Activated CD4-positive, alpha-beta T cell treated with anti-CD3 and anti-CD28 coated beads, Interleukin-10, Interleukin-2, amounts not matched to agents 100 ng/mL and 50 ng/mL, durations not matched to agents 16 hours and 8 hours (primary cell): ENCODE measurements at places on chromosomes 1 and 21.

DNA sequence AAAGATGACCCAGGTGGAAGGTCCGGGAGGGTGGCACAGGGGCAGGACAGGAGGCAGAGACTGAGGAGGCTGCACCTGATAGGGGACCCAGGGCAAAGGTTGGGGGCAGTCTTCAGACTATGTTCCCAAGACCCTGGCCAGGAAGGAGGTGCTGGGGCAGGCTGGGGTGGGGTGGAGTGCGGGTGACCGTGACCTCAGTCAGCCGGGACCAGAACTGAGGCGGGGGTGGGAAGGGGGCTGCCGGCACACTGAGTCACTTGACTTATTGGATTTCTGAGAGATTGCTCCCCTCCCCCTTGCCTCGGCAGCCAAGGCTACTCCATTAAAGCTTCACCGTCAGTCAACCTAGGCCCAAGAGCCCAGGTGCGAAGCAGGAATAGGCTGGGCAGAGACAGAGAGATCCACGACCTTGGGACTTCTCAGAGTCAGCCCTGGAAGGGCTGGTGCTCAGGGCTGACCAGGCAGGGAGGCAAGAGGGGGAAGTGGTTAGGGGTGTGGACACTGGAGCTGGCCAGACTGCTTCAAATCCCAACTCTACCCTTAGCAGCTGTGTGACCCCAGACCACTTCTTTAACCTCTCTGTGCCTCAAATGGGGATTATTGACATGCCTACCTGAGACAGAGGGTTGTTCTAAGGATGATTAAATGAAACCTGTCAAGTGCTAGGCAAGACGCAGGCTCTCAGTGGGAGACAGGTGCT lies 47.9 kb upstream of the LAPTM5 start:
- no peak for DNase-seq

DNA sequence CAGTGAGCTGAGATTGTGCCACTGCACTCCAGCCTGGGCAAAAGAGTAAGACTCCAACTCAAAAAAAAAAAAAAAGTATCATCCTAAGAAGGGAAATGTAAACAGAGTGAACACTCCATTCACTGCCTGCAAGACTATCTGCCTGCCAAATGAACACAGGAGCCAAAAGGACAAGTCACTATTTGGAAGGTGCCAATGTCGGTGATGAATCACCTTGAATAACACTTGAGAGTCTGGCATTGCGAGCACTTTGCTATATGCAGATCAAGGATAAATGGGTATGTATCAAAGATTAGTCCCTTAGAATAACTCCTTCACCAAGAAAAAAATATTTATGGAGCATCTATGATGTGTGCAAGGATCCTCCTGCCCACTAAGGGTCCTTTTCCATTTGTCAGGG lies 6.6 kb downstream of the UBR4 start:
- DNase-seq: no peak

DNA sequence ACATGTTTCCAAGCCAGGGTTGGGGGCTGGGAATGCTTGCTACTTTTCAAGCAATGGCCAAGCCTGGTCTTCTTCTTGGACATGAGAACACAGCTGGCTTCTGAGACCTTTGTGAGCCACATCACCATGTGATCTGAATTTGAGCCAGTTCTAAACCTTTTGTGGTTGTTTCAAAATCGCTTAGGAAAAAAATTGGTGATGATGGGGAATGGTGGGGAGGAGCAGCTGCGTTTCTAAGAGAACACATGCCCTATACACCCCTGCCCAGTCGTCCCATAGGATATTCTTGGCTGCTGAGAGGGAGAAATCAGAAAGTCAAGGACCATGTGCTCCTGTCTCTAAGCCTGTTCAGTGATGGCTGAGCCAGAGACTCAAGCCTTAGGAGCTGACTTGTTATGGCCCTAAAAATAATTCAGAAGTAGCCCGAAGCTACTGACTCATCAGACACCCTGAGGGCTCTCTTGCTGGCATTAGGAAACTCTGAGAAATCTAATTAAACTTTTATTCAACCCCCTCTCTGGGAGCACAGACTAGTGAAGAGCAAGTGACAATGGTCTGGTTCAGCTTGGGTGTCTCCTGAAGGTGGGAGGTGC lies 30.5 kb downstream of the CCDC185 start:
- DNase-seq: no peak

GRCh38 chr1:204359474-204360255 lies at the start of gene PLEKHA6:
Gene PLEKHA6 (minus strand): TSS chr1:204359929. CDS start chr1:204273727, 86,202 bp downstream.
- DNase-seq: no peak

DNA sequence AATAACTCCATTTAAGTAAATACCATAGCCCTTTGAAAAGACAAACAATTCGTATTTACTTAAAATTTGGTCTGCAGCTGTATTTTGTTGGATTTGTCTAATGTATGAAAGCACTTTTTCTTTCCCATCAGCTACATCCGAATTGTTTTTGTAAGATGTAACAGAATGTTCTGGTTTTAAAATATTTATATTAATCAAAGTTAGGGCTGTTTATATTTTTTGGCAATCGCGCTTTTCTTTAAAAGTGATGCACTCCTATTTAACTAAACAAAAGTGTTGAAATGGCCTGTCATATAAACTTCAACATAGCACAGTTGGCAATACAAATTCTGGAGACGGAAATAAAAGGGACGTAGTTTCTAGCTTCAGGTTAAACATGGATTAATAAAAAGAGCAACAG lies 216.3 kb upstream of the ADGRL2 start:
- DNase-seq: no peak
